ENCODE measurements at places on chromosomes 7 and 10. TPM values are rescaled to one million over a fixed set of nuclear protein-coding genes. Genes with fewer than 3 reads are reported as not detected.

The HMX2 gene
- not detected for polyA plus RNA-seq

The FAM171A1 gene
- 18.8 TPM for polyA plus RNA-seq

The UNCX gene
- polyA plus RNA-seq = not detected

The GFRA1 gene
- 14.1 TPM for polyA plus RNA-seq

The GPR15LG gene
- not detected for polyA plus RNA-seq

The GNAT3 gene
- not detected for polyA plus RNA-seq

The PRR15 gene
- 2.0 TPM for polyA plus RNA-seq

The CFAP58 gene
- polyA plus RNA-seq = 0.25 TPM

The RBM33 gene
- polyA plus RNA-seq = 22.0 TPM

The PRTFDC1 gene
- 18.6 TPM for polyA plus RNA-seq

The EZH2 gene
- 2.8 TPM for polyA plus RNA-seq

The TLX1 gene
- not detected for polyA plus RNA-seq

The CHAT gene
- not detected for polyA plus RNA-seq

The GRM3 gene
- 0.10 TPM for polyA plus RNA-seq

The TRIL gene
- polyA plus RNA-seq = 7.4 TPM

The ACSM6 gene
- polyA plus RNA-seq = not detected

The ANXA7 gene
- 130 TPM for polyA plus RNA-seq

The ENTPD1 gene
- 8.1 TPM for polyA plus RNA-seq

The NPC1L1 gene
- polyA plus RNA-seq = 0.18 TPM

Measured in ovary (tissue), 10 donors.